ENCODE measurements at places on chromosomes 6 and 20.

DNA sequence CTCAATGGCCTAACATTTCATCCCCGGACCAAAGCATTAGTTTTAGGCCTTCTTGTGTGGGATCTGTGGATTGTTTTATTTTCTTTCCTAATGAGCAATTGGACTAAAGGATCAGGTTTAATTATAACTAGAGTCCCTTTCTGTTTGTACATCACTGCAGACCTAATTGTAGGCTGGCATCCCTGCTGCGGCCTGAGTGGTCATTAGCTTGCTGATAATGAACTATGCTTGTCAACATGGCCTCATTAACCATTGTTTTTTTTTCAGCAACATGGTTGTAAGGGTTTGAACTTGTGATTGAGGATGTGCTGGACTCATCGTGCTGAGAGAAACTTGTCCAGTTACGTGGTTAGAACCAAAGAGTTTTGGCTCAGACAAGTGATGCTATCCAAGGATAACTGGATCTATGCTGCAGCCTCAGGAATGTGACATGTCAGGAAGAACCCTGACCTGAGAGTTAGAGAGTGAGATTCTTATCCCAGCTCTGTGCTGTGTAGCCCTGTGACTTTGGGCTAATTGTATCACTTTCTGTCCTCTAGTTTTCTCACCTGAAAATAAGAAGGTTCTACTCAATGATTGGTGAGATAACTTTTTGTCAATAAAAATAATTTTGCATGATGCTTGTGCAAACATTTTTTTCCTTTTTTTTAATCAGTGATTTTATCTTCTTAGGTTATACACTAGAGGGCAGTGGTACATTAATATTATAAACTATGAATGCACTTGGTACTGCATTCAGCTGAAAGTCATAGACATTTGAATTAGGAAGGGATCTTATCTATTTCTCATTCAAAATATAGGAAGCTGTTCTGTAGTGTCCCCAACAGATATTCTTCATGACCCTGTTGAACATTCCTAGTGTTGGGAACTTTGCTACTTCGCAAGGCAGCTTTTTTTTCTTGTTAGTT, 140.9 kb downstream of the RNF144B start:
- DNase-seq, result no peak

GRCh38 chr6:82259389-82259788, 11.8 kb upstream of the IBTK start:
- DNase-seq, result no peak

GRCh38 chr6:110853754-110854477, 20.7 kb upstream of the AMD1 start:
- DNase-seq, result no peak

DNA sequence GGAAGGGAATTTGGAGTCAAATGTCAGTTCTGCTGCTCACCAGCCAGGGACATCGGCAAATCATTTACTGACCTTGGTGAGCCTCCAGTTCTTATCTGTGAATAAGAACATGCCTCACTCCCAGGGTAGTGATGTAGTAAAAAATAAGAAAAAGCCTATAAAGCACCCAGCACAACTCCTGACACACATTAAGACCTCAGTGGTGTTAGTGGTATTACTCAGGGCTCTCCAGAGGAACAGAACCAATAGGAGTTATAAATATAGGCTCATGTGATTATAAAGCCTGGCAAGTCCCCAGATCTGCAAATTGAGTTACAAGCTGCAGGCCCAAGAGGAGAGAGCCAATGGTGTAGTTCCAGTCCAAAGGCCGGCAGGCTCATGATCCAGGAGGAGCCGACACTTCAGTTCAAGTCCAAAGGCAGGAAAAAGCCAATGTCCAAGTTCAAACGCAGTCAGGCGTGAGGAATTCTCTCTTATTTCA, 71.3 kb upstream of the EYA2 start:
- no peak for DNase-seq

DNA sequence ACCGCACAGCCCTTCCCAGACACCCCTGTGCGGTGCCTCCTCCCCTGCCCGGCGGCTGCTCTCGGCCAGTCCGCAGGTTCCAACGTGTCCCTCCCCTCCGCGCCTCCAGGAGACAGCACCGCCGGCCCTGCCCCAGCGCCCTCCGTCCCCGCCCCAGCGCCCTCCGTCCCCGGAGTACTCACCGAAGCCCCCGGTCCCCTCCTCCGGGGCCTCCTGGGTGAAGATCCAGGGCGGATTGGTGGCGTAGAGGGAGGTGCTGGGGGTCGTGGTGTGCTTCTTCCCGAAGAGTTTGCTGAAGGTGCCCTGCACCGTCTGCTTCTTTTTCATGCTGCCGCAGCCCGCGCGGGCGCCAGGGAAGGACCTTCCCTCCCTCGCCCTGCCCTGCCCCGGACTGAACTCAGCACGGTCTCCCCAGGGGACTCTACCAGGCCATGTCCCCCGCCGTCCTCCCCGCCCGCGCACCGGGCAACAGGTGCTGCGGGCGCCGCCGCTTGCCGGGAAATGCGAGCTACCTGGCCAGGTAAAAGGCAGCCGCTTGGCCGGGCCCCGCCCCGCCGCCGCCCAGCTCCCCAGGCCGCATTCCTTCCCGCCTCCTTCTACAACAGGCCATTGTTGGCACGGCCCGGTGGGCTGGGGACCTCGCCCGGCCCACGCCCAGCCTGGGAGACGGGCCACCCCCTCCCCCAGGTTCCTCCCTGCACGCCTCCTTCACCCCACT, at the start of gene C6orf132:
C6orf132 (minus strand) TSS at position 503 of the 718 bp plus-strand sequence; CDS start at position 327, 176 bp downstream.
- DNase-seq, result no peak

- DNase-seq, result no peak
These were observed 37.9 kb downstream of the VSTM2L start for GRCh38 chr20:37940858-37941257.

- no peak for DNase-seq
These were observed 217.2 kb downstream of the OTOR start for GRCh38 chr20:16965401-16965800.

- no peak for DNase-seq
These were observed 7.2 kb downstream of the SSTR4 start for GRCh38 chr20:23042270-23042669.

Measured in stimulated activated CD4-positive, alpha-beta T cell treated with anti-CD3 and anti-CD28 coated beads, TNF-alpha, amount 100 ng/mL, for 1 hour (primary cell).